ENCODE measurements at places on chromosomes 12 and 14. TPM values are rescaled to one million over a fixed set of nuclear protein-coding genes. Genes with fewer than 3 reads are reported as not detected.

Gene RERGL
- total RNA-seq: not detected

Gene CLEC4D
- not detected for total RNA-seq

DNA sequence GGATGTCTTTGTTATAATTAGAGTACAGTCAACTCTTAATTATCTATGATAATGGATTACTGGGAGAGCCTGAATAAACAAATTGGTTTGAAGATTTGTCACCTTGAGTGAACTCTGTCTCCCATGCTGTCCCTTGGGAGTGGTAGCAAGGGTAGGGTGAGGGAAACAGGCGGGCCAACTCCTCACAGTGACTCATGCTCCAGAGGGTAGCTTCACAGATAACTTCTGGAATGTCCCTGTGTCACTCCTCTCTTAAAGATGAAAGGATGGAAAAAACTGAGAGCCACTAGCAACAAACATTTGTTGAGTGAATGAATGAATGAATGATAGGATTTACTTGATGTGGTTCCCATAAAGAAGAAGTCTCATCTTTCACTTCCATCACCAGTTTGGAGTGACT, 53.5 kb downstream of the RASSF9 start:
- no peak for DNase-seq

GRCh38 chr14:90641168-90641567, 175.1 kb downstream of the TTC7B start:
- DNase-seq: no peak

- DNase-seq: no peak
These were observed 1.3 kb upstream of the OR4M1 start for GRCh38 chr14:19771895-19772430.

GRCh38 chr14:64303471-64303917, 9.3 kb upstream of the ESR2 start:
- DNase-seq: no peak

DNA sequence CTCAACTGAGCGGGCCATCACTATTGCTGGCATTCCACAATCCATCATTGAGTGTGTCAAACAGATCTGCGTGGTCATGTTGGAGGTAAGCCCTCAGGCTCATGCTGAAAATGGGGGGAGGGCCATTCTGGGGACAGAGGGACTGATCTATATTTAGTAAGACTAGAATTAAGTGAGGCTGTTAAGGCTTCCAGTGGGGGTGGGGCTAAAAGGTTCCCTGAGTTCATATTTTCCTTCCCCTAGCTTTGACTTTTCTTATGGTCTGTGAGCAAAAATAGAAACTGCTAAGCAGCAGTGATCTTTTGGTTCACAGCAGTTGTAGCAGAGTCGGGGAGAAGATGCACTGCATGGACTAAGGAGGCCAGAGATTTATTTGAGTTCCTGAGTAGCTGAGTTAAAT, 9.2 kb downstream of the PCBP2 start:
- DNase-seq: no peak

DNA sequence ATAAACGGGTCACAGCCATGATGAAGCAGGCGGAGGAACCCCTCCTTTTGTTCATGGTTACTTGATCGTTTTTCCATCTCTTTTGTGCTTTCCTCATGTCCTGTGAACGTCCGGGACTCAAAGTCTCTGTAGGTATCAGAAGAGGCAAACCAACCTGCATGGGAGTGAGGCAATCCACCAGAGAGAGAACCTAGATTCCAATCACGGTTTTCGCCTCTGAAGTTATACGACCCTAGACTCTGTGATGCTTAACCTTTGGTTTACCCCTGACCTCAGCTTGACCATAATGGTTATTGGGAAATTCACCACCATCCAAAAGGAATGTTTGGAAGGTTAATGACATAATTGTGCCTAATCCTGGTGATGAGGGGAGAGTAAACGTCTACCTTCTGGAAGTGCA, 186.8 kb upstream of the PRICKLE1 start:
- no peak for DNase-seq

- DNase-seq: no peak
These were observed 4.1 kb downstream of the DGLUCY start for GRCh38 chr14:91117960-91118359.

GRCh38 chr14:93984070-93984469, 7.7 kb upstream of the ASB2 start:
- no peak for DNase-seq

DNA sequence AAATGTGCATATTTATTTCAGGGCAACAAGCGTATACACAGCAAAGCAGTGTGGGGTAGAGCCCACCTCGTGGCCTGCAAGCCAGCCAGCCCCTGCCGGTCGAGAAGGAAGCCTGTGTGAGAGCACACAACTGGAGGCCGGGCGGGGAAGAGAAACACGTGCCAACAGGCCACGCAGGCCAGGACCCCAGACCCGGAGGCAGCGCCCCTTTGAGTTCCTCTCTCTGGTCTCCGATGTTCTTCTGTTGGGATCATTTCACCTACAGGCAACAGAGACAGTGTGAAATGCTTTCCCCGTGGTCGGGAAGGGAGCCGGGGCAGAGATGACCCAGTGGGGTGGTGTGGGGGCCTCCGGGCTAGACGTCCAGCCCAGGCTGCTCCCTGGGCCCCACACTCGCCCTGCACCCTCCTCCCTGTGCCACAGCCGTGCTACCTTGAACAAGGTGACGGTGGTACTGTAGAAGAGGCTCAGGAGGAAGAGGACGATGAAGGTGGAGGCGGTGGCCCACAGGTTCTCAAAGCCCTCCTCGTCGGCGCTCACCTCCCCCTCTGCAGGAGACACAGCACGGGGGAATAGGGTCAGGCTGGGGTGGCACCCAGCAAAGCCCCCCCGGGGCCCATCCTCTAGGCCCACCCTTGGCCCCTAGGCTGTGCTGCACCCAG, 325.5 kb downstream of the TMEM121 start:
- DNase-seq: no peak

DNA sequence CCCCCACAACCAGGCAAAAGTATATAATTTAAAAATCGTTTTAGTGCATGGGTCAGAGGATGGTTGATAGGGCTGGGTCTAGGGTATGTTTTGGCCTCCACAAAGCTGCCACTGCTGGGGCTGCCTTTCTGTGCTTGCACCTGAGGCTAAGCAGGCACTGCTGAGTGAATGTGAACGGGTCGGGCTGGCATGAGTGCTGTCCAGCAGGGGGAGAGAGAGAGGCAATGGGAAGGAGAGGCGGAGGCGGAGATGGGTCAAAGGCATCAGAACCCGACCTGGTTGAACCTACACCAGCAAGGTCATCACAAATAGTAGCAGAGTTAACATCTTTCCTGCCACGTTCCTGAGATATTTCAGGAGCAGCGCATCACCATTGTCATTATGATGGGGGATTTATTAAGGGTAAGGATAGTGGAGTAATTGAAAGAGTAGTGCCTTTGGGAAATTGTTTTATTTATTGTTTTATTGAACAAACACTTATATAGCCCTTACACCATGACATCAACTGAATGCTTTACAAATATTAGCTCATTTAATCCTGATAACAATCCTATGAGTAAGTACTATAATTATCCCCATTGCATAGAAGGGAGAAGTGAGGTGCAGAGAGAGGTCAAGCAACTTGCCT, 5.8 kb upstream of the NRXN3 start:
- no peak for DNase-seq

DNA sequence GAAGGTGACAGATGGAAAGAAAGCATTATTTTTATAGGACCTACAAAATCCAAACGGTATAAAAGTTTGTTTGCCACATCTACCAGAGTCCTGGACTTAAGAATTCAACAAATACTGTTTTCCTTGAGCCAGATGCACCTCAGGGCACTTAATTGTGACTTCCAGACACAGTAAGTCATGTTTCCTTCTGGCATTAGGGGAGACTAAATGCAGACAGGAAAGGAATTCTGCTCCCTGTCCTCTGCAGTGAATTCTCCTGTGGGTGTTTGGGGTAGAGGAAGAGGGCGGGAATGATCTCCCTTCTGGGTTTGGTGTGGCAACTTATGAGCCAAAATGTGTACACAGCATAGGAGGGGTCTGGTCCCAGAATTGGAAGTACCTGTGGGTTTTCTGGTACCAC, 93.9 kb upstream of the ZDHHC17 start:
- DNase-seq: no peak
